DMS53 (cell line): ENCODE measurements at places on chromosomes 6 and 20.

DNA sequence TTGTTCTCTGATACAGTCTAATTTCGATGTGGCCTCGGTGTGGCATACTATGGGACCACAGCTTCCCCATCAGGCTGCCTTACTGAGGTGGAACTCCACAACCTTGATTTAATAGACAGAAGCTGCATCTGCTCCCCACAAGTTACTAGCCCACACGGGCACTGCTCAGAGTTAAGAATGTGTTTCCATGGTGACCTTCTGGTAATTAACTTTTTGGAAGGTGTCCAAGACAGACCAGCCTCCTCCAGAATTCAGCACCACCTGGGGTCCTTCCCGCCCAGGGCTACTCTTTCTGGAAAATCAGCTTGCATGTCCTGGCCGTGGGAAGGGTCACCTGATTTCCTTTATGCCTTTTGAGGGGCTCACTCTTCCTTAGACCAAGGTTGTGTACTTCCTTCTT, 48.7 kb upstream of the CDH4 start:
- DNase-seq, result no peak

- no peak for DNase-seq
Observed at GRCh38 chr6:36863670-36864540, 10.7 kb downstream of the PPIL1 start.

- no peak for DNase-seq
Observed at GRCh38 chr6:44661221-44662008, 273.9 kb downstream of the CDC5L start.

- peak; percentile 70 for DNase-seq
Observed at GRCh38 chr20:12936020-12936419, 72.8 kb upstream of the SPTLC3 start.

- no peak for DNase-seq
Observed at GRCh38 chr20:21505810-21506530, 7.9 kb downstream of the NKX2-2 start.

DNA sequence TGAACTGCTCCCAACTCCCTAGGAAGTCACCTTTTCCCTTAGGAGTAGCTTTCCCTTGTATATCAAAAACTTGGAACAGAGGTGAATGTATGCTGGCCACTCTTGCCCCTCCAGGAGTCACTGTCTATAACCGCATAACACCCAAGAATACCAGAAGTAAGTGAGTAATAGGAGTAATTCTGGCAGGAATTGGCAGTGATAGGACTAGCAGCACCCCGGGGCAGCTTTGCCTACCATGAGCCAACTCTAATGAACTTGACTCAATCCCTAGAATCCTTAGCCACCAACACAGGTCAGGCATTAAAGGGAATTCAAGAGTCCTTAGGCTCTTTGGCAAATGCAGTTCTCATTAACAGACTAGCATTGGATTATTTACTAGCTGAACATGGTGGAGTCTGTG, 28.8 kb upstream of the CD164 start:
- DNase-seq, result no peak

GRCh38 chr20:3763671-3764601, 3.6 kb downstream of the ADISSP start:
- DNase-seq, result no peak

- DNase-seq, result no peak
Observed at GRCh38 chr6:127212376-127212775, 54.3 kb upstream of the RNF146 start.

- peak; percentile 57 for DNase-seq
Observed at GRCh38 chr6:112288475-112288874, 34.1 kb upstream of the LAMA4 start.

- DNase-seq, result no peak
Observed at GRCh38 chr6:136920216-136920615, 1.9 kb upstream of the SLC35D3 start.

DNA sequence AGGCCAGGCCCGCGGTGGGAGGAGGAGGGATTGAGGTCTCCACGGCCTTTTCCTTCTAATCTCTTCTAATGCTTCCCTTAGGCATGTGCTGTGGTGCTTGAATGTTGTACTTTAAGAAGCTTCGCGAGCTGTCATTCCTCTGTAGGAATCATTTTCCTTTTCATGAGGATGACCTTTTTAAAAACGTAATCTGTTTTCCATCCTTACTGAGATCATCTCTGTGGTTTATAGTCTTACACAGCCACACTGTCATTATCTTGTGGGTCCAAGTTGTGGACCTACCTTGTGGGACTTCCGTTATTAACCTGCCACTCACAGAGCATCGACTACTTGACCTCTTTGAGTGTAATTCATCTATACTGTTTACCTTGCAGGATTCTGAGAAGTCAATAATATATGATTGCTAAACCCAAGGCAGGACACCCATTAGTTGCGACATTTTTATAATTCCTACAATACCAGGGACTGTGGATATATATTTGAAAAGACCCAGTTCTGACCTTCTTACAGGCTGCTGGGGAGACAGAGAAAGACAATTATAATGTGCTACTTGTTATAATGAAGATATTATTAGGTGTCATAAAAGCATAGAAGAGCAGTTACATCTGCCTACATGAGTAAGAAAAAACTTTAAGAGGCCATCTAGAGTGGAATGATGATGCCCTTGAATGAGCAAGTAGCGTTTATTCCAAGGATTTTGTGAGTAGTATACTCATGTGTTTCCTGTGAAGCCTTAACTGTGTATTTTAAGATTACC, 842 bp downstream of the SLC25A27 start:
- peak; percentile 50 for DNase-seq

DNA sequence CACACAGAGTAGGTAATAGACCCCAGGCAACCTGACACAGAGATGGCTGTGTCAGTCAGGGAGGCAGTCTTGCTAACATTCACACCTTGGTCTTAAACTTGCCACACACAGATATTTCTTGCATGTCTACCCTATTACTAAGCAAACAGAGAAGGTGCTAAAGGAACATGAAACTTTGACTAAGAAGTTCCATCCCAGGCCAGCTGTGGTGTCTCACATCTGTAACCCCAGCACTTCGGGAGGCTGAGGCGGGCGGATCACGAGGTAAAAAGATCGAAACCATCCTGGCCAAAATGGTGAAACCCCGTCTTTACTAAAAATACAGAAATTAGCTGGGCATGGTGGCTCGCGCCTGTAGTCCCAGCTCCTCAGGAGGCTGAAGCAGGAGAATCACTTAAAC, 222.4 kb upstream of the JARID2 start:
- DNase-seq, result no peak

DNA sequence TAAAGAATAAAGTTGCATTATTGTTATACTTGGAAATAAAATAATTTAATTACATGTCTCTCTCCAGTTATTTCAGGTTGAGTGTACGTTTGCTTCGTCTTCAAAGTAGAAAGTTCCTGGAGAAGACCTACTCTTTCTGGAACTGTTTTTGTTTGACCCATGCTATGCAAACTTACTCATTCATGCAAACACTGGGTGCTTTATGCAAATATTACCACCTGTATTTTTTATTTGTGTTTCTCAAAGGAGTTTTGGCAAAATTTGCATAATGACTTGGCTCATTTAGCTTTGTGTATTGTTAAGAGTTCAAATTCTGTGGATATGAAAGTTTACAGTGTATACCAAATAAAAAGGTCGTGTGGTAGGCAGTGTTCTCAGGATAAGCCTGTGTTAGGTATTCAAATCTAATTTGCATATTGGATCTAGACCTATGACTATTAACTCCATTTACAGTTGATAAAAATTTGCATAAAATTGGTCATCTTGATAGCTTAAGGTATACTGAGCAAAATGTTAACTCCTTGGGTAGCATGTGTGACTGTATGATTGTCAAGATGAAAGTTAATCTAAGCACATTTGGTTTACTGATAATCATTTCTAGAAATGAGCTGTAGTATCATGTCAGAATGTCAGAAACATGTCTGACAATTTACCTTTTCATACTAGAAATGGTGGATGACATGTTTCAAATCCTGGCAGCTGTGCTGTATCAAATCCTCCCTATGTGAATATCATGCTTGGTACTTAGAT, 65.2 kb downstream of the CDKAL1 start:
- no peak for DNase-seq

- DNase-seq, result no peak
Observed at GRCh38 chr6:136160250-136160649, 89.9 kb downstream of the MTFR2 start.

- DNase-seq, result no peak
Observed at GRCh38 chr6:6405997-6406714, 85.7 kb upstream of the F13A1 start.

- no peak for DNase-seq
Observed at GRCh38 chr6:18395177-18395855, 8.2 kb downstream of the RNF144B start.
